ENCODE measurements at places on chromosomes 4 and X.

DNA sequence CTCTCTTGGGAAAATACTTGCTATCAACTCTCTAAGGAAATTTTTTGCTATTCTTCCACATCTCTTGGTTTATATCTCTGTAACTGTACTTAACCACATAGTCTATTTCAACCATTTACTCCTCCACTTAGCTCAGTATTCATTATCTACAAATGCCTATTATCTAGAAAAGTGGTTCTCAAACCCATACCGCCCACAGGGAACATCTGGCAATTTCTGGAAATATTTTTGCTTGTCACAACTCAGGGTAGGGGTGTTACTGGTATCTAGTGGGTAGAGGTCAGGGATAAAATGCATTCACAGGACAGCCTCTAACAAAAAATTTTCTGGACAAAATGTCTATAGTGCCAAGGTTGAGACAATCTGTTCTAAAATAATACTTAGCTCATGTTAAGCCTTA is 14.4 kb downstream of the ATRX start:
- DNase-seq, result no peak

DNA sequence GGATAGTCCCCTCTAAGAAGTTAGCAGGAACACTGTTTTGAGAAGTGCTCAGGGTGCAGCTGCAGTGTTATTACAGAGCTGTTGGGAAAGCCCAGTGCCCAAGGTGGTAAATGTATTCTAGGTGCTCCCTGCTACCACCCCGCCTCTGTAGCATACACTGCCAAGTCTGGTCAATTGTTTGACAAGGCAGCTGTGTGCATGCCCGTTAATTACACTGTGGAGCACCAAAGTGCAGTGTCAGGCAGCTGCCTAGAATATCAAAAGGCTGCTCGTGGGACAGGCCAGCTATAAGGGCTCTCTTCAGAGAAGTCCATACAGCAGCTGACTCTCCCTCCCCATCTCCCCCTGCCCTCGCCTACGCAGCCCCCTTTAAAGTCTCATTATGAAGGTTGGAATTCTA is 99.9 kb upstream of the KLHL13 start:
- no peak for DNase-seq

DNA sequence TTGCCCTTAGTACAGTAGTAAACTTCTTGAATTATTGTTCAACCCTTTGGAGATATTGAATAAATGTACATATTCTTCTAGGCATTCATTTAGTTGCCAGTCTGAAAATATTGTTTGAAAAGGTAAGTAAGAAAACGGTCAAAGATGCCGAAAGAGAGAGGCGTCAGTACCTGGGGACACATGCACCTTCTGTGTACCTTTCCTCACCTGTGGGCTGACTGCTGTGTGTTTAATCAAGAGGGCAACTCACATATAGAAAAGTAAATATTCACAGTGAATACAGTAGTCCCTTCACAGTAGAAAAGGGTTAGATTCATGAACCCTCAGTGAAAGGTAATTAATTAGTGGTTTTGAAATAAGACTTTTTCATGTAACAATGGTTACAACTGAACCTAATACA is 6.9 kb downstream of the ANXA10 start:
- no peak for DNase-seq

- peak; percentile 34 for DNase-seq
These were observed 170.4 kb upstream of the CASK start for GRCh38 chrX:42093756-42094155.

GRCh38 chr4:127783026-127783769 is 1.1 kb downstream of the HSPA4L start:
- peak; percentile 79 for DNase-seq

DNA sequence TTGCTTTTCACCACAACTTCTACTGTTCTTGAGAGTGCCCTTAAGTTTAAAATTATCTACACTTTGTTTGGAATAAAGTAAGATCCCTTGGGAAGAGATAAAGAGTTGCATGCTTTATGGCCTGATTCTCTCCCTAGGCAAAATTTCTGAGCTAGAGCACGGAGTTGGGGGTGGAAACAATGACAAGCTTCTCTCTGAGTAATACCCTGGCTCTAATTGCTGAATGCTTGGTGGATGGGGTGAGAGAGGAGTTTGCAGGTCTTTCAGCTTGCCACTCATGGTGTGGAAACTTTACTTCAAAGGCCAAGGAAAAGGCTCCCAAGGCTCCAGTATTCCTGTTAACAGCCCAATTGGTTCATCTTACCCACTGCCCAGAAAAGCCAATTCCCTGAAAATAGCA is 26.1 kb upstream of the PRDM8 start:
- peak; percentile 95 for DNase-seq

- peak; percentile 34 for DNase-seq
These were observed 910 bp downstream of the HPGDS start for GRCh38 chr4:94341481-94342370.

DNA sequence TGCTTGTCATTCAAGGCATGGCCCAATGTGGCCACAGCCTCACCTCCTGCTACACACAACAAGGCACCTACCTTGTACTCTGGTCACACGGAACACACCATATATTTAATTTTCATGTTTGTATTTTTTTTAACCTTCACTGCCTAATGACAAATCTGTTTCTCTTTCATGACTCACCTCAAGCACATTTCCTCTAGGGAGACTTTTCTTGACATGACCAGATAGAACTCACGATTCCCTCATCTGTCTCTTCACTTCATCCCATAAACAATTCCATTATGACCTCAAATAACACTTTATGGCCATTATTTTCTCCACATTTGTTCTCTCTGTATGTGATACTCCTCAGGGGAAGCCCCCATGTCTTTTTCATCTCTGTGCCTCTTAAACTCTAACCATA is 11.1 kb downstream of the DRP2 start:
- no peak for DNase-seq

- DNase-seq, result peak; percentile 72
These were observed 5.4 kb upstream of the LRAT start for GRCh38 chr4:154738426-154738825.

DNA sequence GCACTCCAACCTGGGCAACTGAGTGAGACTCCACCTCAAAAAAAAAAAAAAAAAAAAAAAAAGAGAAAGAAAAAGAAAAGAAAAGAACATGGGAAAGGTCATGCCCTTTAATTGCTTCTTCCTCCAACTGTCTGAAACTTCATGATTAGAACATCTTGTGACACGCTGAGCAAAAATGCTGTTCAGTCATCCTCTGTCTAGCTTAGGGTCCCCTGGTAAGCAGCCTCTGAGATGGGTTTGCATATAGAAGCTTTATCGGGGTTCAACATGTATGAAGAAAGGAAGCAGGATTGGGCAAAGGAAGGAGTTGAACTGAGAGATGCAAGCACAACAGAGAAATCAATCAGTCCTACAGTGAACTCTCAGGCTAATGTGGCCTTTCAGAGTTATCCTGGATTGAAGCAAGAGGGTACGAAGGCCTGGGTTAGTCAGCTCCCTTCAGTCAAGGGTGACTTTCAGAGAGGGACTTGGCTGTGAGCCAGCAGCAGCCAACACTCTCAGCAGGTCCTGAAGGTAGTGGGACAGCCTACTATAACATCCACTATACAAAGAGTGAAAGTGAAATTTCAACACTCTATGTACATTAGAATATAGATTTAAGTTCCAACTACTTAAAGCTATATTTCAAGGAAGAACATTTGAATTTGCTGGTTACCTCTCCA is 11.4 kb downstream of the MAOB start:
- no peak for DNase-seq

DNA sequence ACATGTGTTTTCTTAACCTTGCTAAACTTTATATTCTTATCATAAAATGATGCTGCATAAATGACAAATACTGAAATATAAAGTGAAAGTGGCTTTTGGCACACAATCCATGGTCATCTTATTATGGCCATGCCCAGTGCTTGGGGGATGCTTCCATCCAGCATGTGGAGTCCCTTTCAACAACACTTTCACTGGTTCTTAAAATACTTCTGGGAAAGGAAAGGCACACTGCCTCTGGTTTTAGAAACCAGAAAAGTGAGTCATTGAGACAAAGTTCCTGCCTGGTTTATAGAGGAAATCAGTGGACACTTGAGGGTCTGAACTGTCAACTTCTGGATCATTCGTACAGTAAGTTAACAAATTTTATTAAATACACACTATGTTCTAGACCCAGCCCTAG is 248.0 kb upstream of the ADAMTS3 start:
- peak; percentile 59 for DNase-seq

GRCh38 chr4:11487139-11487538 is 58.4 kb upstream of the HS3ST1 start:
- no peak for DNase-seq

DNA sequence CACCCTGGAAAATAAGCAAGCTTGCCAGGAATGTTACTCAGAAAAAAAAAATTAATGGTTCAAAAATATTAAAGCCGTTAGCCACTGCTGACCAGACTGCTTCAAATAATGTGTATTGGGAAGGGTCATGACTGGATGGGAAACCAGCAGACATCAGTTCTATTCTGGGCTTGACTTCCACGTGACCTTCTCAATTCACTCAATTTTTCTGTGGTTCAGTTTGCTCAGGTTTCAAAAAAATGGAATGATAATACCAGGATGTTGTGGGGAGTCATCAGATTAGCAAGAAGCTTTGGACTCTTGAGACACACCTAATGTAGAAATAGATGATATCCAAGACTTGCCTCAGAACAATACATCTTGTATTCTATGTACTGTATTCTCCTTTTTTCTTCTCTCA is 541.9 kb upstream of the BOD1L1 start:
- peak; percentile 62 for DNase-seq

DNA sequence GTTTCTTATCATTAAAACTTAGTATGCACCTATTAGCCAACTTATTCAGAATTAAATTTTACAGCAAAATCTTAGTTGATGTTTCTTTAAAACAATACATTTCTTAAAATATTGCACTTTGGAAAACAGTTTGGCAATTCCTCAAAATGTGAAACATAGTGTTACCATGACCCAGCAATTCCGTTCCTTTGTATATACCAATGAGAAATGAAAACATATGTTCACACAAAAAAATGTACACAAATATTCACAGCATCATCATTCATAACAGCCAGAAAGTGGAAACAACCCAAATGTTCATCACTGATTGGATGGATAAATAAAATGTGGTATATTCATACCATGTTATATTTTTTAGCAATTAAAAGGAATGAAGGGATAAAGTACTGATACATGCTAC is 50.2 kb downstream of the WDR44 start:
- no peak for DNase-seq

GRCh38 chrX:2801223-2801622 is 27.5 kb upstream of the GYG2 start:
- DNase-seq, result no peak

DNA sequence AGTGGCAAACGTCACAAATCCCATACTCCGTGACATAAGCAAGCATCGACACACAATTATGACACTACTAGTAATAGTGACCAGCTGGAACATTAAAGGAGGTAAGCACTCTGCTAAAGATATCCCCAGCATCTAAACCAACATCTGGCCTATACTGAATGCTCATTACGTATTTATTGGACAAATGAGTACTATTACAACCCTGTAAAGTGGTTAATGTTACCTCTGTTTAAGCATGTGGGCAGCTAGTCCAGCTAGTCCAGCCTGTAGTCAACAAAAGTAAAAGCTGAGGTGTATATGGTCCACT is 419 bp upstream of the RPGR start:
- DNase-seq, result no peak

- DNase-seq, result no peak
These were observed 23.6 kb upstream of the SMPX start for GRCh38 chrX:21781525-21781924.

- DNase-seq, result peak; percentile 52
These were observed 124.9 kb downstream of the INPP4B start for GRCh38 chr4:142721187-142721586.

- no peak for DNase-seq
These were observed 2.3 kb downstream of the IL2RG start for GRCh38 chrX:71109051-71109450.

- DNase-seq, result no peak
These were observed 782.9 kb upstream of the HTR2C start for GRCh38 chrX:113800955-113801354.

- DNase-seq, result peak; percentile 47
These were observed 141.4 kb downstream of the PPP3CA start for GRCh38 chr4:101205916-101206315.

DNA sequence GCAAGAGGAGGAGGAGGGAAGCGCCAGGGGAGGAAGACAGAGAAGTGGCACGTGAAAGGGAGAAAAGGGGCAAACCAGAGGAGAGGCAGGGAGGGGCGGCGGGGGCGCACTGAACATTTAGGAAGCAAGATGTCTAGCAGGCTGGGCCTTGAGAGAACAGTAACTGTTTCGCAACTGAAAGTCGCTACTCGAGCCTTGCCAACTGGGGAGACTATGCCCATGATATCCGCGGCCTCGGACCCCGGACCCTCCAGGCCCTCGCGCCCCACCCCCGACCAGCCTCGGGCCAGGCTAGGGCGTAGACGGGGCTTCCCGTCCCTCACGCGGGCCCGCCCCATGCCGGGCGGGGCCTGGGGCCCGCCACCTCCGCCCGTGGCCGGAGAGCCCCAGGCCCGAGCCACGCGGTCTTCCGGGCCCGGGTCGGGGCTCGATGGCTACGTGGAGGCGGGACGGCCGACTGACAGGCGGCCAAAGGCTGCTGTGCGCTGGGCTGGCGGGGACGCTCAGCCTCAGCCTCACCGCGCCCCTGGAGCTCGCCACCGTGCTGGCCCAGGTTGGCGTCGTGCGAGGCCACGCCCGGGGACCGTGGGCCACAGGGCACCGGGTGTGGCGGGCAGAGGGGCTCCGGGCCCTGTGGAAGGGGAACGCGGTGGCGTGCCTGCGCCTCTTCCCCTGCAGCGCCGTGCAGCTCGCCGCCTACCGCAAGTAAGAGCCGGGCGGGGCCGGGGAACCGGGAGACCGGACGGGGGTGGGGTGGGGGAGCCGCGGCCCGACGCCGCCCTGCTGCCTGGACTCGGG is at the start of gene SLC25A43:
SLC25A43 (plus strand) TSS at position 363 of the 798 bp plus-strand sequence; CDS start at position 431, 68 bp downstream.
- peak; percentile 35 for DNase-seq

DNA sequence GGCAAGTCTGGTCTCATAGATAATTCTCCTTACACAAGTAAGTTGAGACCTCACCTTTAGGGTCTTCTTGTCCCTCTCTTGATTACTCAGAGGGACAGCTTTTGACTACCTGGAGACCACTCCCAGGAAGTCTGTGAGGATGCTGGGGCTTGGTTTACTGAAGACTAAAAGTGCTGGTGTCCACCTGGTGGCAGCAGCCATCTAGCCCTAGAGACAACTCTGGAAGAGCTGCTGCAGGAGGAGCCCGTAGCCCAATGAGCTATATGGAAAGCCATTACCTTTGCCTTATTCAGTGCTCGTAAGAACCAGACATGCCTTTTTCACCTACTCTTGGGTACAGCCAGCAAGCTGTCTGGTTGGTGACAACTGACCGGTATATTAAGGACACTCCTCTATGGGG is 7.3 kb downstream of the FGFBP2 start:
- peak; percentile 11 for DNase-seq

GRCh38 chrX:134932528-134933217 is 58.1 kb upstream of the SMIM10 start:
- DNase-seq, result peak; percentile 61

All from fibroblast of the aortic adventitia (primary cell).